Eye (tissue), 1 donor: ENCODE measurements at places on chromosomes 1 and 21.

- DNase-seq, result no peak
Observed at GRCh38 chr1:115076384-115076915, 12.9 kb downstream of the TSPAN2 start.

GRCh38 chr1:64881281-64881680, 85.1 kb downstream of the JAK1 start:
- no peak for DNase-seq

DNA sequence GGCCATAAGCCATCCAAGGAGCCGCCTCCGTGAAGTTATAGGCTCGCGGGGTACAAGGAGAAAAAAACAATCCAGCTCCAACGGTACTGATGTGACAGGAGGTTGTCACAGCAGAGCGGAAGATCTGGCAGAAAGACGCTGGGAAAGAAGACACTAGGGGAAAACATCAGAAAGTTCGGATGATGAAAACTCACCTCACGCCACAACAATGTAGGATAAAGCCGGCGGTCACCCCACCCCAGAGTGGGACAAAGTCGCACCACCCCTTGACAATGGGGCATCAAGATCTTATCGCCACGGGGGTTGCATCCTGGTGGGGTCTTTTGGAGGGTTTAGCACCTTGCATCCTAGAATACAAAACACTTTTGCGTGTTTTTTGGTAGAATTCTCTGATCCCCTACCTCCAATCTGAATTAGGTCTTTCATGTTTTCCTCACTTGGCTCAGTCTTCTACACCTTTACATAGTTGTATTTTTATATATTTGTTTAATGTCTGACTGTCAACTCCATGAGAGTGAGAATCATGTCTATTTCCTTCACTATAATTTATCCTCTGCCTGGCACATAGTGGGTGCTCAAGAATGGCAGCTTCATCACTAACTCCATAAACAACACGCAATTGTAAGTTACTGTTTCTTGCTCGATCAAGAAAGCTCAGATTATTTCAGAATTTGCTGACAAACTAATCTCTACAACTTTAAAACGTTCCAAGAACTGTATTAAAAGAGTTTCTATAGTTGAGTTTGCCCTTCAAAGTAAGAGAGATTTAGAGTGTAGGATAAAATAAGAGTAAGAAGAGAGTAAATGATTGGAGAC, 611 bp upstream of the ZSWIM5 start:
- DNase-seq, result peak; percentile 63

DNA sequence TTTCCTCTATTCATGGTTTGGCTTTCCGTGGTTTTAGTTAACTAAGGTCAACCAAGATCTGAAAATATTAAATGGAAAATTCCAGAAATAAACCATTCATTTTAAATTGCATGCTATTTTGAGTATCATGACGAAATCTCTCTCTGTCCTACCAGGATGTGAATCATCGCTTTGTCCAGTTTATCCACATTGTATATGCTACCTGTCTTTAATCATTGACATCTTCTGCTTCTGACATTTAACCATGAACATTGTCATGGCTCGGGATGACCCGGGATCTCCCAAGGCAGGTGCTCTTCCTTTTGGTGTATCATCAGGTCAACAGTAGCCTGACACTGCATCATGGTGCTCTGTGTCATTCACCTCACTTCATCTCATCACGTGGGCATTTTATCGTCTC, 125.5 kb upstream of the HNRNPU start:
- no peak for DNase-seq

DNA sequence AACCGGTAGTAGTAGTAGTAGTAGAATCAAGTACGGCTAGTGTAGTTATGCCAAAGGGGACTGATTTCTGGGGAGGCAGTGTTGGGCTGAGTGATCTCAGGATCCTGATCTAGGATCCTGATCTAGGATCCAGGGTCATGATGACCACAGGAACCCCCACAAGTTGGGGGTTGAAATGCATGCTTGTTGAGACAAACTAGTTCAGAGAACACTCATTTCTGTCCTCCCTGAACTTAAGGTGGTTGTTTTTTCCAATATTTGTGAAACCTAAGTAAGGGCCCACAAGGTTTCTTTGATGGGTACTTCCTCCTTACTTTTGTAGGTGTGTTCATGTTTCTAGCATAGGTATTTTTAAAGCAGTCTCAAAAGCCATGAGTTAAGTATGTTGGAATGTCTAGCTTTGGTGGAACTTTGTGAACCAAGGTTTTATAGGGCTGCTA, 33.9 kb upstream of the PDC start:
- DNase-seq, result no peak

- DNase-seq, result no peak
Observed at GRCh38 chr1:226994586-226995364, 54.7 kb downstream of the COQ8A start.

- no peak for DNase-seq
Observed at GRCh38 chr1:82472489-82473131, 671.9 kb downstream of the ADGRL2 start.
